ENCODE measurements at places on chromosomes 5 and 9.

GRCh38 chr5:143226361-143226760 lies 177.1 kb downstream of the NR3C1 start:
- no peak for DNase-seq

- DNase-seq = no peak
Observed at GRCh38 chr5:112584781-112585180, 152.9 kb upstream of the APC start.

- DNase-seq = no peak
Observed at GRCh38 chr5:45639040-45639439, 57.1 kb downstream of the HCN1 start.

DNA sequence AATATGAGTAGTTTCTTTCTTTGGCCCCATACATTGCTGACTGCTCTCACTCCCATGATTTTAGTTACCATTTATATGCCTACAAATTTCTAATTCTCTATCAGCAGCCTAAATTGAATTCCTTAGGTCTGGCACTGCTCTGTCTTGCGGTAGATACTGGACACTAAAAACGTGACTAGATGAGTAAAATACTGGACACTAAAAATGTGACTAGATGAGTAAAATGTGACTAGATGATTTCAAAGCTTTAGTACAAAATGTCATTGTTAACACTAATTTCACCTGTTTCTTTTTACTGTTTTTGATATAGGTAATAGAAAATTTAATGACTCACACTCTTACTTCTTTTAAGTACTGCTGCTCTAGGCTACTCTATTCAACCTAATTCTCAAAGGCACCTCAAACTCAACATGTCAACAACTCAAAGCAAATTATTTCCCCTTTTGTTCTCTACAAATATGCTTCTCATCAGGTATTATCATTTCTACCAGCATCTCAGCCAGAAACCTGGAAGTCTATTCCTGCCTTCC lies 31.4 kb upstream of the GOLGA1 start:
- DNase-seq = no peak

GRCh38 chr5:140570058-140570457 lies 5.4 kb downstream of the SLC35A4 start:
- no peak for DNase-seq

DNA sequence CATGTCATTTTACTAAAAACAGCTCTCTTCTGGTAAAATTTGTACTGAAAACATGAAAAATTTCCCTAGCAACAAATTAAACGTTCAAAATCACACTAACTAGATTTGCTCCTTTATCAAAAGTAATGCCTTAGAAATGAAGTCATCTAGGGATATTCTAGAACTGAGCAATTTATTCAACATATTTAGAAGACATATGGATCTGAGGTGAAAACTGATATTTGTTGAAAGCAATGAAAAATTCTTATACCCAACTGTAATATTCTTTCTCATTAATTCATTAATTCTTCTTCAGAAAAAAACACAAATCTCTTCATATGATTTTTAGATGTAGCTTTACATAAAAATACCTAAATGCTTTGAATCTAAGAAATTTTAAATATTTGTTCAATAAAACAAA lies 604.9 kb downstream of the NR2F1-AS1 start:
- DNase-seq = no peak

- no peak for DNase-seq
Observed at GRCh38 chr5:78589923-78590322, 58.6 kb downstream of the LHFPL2 start.

DNA sequence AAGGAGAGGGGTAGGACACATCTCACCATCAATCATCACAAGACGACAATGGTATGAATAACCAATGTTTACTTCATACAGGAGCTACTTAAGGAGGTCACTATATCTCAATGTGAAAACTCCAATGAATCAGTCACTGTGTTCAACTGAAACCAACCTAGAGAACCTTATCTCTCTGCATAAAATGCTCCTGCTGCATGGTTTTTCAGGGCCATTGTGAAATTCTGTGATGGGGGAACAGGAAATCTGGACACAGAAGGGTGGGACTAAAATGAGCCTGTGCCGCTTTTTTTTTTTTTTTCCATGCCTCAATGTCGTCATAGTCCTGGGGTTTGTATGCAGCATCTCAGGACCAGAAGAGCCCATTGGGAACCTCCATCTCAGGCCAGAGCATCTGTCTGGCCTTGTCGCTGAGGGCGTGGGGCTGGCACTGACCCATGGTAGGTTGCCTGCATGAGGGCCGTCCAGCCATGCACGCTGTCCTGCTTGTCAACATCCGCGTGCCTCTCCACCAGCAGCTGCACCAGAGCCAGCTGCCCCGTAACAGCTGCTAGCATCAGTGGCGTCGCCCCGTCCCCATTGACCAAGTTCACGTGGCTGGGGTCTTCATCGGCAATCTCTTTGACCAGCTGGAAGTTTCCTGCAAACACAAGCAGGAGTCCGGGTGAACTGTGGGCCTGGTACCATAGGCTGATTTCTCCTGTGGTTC lies 12.7 kb downstream of the ANKS6 start:
- DNase-seq = no peak

All from NCI-H774 (cell line).